ENCODE measurements at places on chromosomes 12 and 14.

DNA sequence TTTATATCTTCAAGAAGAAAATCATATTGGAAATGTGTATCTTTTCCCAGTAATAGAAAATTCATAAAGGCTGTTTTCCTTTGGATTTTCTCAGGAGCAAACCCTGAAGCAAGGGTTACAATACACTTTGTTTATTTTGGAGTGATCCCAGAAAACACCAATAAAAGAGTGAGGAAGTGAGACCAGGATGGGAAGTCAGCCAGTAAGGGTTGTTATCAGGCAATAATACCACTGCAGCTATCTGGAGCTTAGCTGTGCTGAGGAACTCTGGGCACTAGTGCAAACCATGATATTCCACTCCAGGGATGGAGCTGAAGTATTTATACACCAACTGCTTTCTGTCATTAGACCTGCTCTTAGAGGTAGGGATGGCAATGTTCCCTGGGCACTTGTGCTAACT lies 1002.3 kb downstream of the FLRT2 start:
- DNase-seq, result no peak

GRCh38 chr12:71626768-71627167 lies 36.9 kb downstream of the ZFC3H1 start:
- DNase-seq, result no peak

- DNase-seq, result no peak
These were observed 118.5 kb upstream of the NPAS3 start for GRCh38 chr14:32820181-32820580.

GRCh38 chr14:32090686-32091085 lies 13.6 kb downstream of the ARHGAP5 start:
- no peak for DNase-seq

DNA sequence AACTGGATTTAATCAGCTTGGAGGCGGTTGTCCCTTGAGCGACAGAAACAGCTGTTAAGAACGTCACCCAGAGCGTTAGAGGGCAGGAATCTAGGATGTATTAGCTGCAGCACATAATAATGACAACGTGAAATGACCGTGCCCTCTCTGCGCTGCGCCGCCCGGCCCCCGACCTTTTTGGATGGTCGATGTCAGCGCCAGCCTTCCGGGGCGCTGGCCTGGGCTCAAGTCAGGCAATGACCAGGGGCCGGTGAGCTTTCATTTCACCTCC lies 427 bp upstream of the TMEM120B start:
- DNase-seq, result no peak

- DNase-seq, result no peak
These were observed 24.3 kb downstream of the TSPAN9 start for GRCh38 chr12:3101309-3102024.

DNA sequence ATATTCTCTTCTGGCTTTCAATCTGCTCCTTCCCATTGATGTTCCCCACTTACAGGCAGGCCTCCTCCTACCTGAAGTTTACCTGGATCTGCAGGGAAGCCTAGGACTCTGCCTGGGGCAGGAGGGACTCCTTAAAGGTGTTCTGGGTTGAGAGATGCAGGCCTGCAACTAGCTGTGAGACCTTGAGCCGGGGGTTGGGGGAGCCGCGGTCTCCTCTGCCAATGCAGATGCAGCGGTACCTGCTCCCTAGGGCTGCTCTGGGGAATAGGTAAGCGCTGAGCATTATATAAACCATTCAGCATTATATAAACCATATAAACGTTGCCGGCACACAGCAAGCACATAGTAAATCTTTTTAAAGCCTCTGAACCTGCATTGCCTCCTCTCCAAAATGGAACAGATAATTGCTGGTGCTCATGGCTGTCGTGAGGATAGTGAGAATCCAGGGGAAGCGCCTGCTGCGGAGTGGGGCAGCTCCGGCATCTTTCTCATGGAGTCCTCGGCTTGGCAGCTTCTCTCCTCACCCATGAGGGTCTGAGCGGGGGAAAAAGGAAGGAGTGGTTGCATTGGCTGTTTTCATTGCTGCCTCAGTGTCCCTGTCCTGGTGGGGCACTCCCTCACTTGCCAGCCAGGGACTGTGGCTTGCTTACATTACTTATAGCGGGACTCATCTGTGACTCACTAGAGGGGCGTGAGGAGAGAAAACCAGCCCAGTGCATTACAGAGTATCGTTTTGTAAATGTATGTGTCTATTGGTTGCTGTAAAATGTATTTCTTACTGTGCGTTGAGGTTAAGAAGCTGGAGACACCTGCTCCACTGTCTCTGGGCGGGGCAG lies 12.5 kb upstream of the KRT80 start:
- DNase-seq, result no peak

DNA sequence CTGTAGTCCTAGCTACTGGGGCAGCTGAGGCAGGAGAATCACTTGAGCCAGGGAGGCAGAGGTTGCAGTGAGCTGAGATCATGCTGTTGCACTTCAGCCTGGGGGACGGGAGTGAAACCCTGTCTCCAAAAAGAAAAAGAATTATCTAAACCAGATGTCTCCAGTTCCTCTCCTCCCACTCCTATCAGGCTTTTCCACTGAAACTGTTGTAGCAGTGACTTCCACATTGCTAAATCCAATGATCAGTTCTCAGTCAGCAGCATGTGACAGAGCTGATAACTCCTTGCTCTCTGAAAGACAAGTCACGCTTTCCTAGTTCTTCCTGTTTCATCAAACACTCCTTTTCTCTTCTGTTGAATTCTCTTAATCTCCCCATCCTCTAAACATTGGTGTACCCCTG lies 8.6 kb downstream of the SLC38A6 start:
- DNase-seq, result no peak

DNA sequence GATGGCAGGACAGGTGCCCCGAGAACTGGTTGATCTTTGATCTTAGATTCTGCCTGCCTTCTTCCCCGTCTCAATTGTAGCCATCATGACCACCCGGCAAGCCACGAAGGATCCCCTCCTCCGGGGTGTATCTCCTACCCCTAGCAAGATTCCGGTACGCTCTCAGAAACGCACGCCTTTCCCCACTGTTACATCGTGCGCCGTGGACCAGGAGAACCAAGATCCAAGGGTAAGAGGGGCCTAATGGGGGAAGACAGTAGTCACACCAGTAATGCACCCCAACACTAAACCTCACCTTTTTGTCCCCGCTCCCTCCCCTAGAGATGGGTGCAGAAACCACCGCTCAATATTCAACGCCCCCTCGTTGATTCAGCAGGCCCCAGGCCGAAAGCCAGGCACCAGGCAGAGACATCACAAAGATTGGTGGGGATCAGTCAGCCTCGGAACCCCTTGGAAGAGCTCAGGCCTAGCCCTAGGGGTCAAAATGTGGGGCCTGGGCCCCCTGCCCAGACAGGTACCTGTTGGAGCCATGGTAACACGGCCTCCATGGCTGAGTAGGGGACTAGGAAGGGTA lies 556 bp downstream of the TROAP start:
- no peak for DNase-seq

DNA sequence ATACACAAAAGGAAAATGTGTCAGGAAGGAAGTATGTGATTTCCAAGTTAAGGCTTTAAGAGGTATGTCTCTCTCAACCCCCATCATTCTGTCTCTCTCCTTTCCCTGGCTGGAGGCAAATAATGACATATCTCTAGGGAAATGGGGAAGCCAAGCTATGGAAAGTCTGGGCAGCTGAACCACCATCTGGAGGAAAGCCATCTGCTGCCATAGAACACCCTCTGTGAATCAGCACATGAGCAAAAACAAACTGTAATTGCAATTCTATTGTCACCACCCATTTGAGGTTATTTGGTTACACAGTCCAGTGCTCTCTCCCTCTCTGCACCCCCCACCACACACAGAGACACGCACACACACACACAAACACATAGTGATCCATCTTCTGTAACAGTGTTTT lies 766.2 kb downstream of the FLRT2 start:
- no peak for DNase-seq

DNA sequence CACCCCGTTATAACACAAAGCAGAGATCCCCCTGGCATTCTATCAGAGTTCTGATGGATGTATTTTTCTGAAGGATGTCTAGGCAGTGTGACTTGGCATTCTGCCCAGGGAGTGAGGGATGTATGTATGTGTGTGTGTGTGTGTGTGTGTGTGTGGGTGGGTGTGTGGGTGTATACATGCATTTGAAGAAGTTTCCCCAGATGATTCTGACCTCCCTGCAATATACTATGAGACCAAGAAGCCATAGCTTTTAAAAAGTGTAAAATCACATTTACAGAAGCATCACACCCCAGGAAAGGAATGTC lies 59.7 kb upstream of the NAP1L1 start:
- DNase-seq, result no peak

GRCh38 chr12:49689237-49689636 lies 18.0 kb downstream of the FMNL3 start:
- no peak for DNase-seq

DNA sequence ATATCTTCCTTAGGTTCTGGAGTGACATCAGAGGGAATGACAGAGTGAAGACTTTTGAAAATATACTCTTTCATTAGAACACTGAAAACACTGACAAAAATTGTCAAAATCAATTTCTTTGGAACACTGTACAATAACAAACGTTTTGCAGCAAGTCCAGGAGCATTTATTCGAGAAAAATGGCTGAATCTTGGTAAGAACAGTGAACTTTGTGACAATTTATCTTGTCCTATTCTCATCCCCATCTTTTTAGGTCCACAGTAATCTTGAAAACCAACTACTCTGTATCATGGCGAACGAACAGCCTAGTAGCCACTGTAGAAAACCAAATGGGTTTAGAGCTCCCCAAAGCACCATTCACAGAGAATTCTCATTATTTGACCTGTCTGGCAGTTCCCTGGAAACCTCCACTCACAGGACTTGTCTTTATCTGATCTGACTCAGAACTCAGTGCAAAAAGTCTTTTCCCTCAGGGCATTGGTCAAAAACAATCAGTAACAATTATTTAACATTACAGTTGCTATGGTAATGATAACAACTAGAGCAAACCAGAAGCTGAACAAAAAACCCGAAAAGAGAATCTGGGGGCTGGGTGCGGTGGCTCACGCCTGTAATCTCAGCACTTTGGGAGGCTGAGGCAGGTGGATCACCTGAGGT lies 20.3 kb upstream of the PPP2R5E start:
- no peak for DNase-seq

- no peak for DNase-seq
These were observed 99.6 kb downstream of the SLC25A47 start for GRCh38 chr14:100422556-100423316.

DNA sequence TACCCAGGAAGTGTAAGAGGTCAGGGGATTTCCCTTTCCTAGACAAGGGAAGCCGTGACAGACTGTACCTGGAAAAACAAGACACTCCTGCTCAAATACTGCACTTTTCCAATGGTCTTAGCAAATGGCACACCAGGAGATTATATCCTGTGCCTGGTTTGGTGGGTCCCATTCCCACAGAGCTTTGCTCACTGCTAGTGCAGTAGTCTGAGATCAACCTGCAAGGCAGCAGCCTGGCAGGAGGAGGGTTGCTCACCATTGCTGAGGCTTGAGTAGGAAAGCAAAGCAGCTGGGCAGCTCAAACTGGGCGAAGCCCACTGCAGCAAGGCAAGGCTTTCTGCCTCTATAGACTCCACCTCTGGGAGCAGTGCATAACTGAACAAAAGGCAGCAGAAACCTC lies 1.0 kb upstream of the RDH16 start:
- no peak for DNase-seq

GRCh38 chr14:75292886-75293285 lies 14.3 kb downstream of the FOS start:
- no peak for DNase-seq
